T-helper 2 cell (primary cell): ENCODE measurements at places on chromosomes 7 and 10.

DNA sequence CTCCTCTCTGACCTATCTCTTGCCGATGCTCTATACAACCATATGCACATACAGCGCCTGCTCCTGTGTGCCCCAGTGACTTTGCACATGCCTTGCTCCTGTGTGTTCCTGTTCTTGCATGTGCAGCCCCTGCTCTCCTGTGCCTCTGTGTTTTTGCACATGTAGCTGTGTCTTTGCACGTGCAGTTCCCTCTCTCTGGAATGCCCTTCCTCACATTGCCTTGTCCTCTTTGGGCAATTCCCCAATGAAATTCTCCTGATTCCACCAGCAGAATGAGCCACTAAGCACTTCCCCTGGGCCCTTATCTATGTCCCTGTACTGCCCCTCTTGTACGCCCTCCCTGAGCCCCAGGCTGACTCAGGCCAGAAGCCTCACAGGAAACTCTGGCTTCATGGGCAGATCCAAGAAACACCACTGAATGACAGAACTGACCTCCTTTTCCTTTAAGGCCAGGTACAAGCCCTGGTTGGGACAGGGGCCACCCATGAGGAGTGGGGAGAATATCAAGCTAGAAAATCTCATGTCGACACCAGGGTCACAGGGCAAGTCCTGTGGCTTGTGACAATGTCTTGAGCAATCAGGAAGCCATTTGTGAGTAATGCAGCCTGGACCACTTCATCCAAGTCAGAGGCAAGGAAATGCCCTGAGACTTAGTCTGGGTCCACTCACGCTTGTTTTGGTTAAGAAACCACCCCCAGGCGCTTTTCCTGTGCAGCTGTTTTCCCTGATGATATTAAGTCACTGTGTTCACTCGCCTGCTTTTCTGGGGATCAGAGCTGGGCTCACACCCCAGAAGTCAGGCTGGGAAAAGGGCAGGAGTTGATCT is 1.9 kb upstream of the ARHGAP22 start:
- DNase-seq: no peak

- no peak for DNase-seq
Measured at GRCh38 chr10:70324339-70324861, 40.6 kb upstream of the NPFFR1 start.

DNA sequence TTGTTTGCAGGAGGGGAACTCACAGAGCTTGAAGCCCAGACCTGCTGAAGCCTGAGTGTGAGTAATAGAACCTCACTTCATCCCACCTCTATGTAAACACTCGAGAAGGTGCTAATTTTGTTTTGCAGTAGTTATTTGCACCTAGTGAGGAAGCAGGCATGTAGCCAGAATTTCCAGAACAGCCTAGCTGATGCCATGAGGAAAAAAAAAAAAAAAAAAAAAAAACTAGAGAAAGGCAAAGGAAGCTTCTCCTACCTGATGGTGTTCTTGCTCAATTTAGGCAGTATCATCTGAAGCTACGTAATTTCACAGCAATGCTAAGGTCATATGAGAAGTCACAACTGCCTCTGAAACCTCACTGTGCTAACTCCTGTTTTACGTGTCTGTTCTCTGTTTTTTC is 13.6 kb upstream of the GPR37 start:
- DNase-seq: no peak

- no peak for DNase-seq
Measured at GRCh38 chr10:33790521-33791271, 456.2 kb upstream of the NRP1 start.

- DNase-seq: no peak
Measured at GRCh38 chr10:100419911-100420449, 42.8 kb upstream of the WNT8B start.

GRCh38 chr7:92527300-92528187 is 776 bp downstream of the PEX1 start:
- peak; percentile 54 for DNase-seq

DNA sequence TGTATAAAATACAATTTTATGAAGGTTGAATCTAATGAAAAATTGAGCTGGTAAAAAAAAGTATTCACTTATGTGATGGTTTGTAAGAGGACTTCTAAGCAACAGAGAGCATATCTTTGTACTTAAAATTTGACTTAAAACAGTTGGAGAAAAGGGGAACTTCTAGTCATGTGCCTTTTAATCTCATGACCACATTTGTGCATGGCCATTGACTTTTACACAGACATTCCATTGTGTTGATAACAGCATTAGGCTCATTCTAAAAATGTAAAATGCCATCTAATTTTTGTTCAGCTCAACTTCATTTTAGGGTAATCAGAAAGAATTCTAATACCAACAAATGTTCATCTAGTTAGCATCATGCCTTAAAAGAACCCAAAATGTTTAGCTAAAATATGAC is 119.9 kb downstream of the HPSE2 start:
- no peak for DNase-seq

DNA sequence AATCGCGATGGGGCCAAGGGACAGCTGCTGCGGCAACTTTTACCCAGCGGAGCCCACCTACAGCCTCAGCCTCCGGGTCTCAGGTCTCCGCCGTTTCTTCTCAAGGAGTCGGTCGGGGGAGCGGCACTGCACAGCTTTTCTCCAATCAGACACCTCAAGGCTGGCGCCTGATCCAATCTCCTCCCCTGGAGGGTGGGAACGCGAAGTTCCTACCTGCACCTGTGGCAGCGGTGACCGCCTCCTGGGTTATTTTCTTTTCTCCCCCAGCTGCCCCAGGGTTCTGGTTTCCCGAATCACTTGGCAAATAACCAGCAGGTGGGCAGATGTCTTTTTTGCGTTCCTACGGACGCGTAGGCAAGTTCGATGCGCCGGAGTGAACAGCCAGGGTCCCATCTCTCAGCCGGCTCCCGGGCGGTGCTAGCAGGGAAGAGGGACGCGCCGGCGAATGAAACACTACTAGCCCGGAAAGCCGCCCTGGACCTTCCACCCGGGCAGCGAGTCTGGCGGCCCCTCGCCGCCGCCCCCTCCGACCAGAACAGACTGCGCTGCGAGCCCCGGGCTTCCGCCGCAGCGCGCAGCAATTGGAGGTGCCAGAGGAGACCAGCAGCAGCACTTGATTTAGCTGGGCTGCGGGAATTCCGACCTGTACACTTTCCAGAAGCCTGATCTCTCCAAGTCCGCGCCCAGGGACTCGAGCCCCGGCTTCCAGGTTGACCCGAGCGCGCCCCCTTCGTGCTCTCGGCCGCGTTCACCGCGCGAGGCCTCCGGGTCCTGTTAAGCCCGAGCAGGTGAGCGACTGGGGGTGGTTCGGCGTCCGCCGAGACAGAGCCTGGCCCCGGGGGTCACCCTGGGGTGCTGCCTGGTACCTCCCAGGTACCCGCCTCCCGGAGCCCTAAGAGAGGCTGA is at the start of gene PRR15:
PRR15 (plus strand) TSS at position 246 of the 906 bp plus-strand sequence. CDS start 2,495 bp downstream, outside the sequence.
- no peak for DNase-seq

DNA sequence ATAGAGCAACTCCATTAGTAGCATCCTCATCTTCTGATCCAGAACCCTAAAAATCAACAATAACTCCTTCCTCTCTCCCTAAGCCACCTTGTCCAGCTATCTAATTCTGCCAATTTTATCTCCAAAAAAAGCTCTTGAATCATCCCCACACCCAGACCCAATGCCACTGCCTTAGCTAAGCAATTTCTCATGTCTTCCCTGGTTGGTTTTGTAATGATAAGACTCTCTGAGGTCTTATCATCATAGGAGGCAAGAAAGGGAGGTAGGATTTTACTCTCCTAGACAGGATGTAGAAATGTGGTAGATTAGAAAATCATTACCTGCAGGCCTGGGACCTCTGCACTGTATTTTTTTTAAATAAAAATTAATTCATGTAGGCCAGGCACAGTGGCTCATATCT is 283.5 kb upstream of the NEBL start:
- DNase-seq: no peak

- DNase-seq: no peak
Measured at GRCh38 chr7:26700386-26700785, 164.0 kb downstream of the SKAP2 start.

DNA sequence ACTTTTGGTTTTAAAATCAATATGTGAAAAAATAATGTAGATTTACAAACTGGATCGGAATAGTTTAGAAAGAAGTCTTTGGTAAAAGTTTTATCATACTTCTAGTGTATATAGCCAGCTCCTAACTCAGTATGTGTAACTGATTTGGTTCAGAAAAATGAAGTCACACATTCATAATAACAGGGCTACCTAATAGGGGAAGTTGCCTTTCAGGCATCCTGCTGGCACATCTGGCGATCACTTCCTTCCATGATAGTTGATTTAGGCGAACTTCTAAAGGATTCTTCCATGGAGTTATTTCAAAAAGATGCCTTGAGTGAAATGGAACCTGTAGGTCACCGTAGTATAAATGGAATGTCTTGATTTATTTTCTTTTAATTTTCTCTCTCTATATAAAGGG is 69.1 kb downstream of the SHH start:
- no peak for DNase-seq

GRCh38 chr7:149683181-149683580 is 90.2 kb downstream of the ZNF467 start:
- DNase-seq: no peak

GRCh38 chr10:49613882-49614241 is at the start of gene CHAT:
Gene CHAT (plus strand): TSS chr10:49614037. CDS start chr10:49614190, 153 bp downstream.
- no peak for DNase-seq

DNA sequence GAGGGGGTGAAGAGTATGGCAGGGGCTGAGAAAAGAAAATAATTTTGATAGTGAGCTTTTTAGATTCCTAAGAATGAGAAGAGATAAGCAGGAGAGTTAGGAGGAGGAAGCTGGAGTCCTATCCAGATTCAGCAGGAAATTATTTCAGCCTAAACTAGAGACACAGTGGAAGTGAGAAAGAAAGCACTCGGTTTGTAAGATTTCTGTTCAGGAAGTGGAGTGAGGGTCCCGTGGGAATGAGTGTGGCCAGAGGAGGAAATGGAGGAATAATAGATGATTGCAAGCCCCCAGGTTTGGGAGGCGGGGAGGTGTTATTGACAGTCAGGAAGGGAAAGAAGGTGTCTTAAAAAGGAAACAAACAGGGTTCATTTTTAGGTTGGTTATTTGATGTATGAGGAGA is 84.8 kb upstream of the NRP1 start:
- DNase-seq: no peak

DNA sequence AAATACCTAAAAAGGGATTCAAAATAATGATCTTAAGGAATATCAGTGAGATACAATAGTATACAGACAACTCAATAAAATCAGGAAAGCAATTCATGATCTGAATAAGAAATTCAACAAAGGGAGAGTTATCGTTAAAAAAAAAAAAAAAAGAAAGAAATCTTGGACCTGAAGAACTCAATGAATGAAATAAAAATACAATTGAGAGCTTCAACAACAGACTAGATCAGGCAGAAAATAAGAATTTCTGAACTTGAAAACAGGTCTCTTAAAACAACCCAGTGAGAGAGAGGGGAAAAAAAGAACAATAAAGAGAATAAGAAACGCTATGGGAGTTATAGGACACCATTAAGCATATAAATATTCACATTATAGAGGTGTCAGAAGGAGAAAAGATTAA is 72.0 kb upstream of the MACROH2A2 start:
- no peak for DNase-seq

GRCh38 chr7:95897557-95898251 is 125.3 kb downstream of the DYNC1I1 start:
- DNase-seq: no peak

DNA sequence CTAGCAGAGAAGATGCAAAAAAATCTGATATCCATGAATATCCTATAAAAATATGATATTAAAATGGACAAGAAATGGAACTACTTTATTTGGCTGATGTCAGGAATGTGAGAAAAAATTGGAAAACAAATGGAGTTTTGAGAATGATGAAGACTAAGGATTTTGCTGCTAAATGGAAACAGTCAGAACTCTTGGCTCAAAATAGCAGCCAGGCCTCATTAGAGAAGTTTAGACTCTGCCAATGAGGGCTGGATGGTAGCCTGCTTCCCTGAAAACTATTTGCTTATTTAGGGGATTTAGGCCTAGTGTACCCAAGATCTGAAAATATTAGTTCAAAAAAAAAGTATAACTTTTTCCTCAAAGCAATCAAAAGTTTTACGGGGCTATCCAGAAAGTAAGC is 458.5 kb downstream of the TFEC start:
- DNase-seq: no peak

DNA sequence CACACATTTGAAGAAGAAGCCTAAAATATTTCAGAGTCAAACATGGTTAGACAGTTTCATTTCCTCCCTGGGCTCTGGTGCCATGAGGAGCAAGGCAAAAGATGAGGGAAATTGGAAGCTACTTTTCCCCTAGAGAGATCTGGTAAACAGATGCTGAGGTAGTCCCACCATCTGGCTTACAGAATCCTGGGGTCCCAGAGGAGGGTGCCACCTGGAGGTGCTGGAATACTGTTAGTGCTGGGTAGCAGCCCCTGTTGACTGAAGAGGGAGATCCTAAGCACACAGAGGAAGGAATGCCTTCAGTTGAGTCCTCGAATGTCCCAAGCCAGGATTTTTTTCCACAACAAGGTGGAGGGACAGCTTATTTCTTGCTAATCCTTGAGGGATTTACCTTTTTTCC is 160.1 kb downstream of the FZD1 start:
- DNase-seq: no peak

GRCh38 chr7:38881015-38881414 is 28.0 kb downstream of the VPS41 start:
- no peak for DNase-seq

DNA sequence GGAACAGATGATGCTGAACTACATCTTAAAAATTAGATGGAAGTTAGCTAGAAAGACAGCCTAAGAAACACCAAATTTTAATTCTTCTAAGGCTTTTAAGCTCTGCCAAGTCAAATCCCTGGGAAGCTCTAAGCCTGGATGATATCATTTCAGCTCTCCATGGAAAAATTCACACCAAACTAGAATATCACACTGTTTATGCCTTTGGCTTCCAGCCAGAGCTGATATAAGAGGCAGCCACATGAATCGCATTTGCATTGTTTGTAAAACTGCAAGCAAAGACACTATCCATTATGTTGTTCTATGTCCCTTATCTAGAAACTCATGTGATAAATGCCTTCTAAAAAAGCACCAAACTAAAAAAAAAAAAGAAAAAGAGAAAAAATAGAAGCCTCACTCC is 430.4 kb downstream of the GRID1 start:
- no peak for DNase-seq

GRCh38 chr10:29555746-29556481 is 78.9 kb downstream of the SVIL start:
- no peak for DNase-seq

DNA sequence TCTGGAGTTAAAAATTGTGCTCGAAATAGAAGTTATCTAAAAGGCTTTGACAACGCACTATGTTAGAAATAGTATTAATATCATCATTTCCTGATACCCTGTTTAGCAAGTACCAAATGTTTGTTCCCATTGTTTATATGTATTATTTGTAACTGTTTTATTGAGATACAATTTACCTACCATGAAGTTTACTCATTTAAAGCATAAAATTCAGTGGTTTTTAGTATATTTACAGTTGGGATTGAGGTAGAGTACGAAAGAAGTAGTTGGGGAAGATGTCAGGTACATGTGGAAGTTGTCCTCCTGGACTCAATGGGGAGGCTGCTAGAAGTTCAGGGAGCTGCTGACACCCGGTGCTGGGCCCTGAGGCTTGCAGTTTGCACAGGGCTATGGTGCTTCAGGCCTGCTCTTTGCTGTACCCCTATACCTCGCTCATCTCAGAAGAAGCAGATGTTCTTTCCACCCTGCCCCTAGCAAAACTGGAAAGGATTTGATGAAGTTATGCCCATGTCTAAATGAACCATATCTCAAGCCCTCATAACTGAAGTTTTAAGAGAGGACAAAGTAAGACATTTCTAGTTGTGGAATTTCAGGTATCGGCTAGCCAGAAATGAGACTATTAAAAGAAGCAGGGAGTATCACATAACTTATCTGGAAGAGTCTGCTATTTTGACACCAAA is 25.2 kb upstream of the WNT16 start:
- DNase-seq: no peak

- no peak for DNase-seq
Measured at GRCh38 chr7:77823787-77824186, 25.2 kb downstream of the PHTF2 start.

- DNase-seq: no peak
Measured at GRCh38 chr10:12656518-12657142, 307.3 kb downstream of the CAMK1D start.
